ENCODE measurements at places on chromosomes 4 and X. TPM values are rescaled to one million over a fixed set of nuclear protein-coding genes. Genes with fewer than 3 reads are reported as not detected.

The SYTL4 gene
- 188 TPM for total RNA-seq

DNA sequence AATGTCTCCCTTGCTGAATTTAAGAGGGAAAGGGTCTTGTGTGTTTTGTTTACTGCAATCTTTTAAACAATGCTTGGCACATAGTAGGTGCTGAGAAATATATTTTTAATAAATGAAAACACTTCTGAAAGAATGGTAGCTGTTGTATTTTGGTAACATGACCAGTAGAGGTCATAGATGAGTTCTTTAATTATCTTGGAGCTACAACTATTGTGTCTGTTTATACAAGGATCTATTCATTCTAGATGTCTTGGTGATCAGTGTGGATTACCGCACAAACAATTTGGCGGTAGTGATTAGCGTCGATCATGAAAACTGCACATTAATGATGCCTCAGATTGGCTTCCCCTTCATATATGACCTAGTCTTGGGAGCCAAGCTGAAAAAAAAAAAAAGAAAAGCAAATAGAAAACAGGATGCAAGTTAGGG, 21.4 kb upstream of the SCRG1 start:
- no peak for DNase-seq

DNA sequence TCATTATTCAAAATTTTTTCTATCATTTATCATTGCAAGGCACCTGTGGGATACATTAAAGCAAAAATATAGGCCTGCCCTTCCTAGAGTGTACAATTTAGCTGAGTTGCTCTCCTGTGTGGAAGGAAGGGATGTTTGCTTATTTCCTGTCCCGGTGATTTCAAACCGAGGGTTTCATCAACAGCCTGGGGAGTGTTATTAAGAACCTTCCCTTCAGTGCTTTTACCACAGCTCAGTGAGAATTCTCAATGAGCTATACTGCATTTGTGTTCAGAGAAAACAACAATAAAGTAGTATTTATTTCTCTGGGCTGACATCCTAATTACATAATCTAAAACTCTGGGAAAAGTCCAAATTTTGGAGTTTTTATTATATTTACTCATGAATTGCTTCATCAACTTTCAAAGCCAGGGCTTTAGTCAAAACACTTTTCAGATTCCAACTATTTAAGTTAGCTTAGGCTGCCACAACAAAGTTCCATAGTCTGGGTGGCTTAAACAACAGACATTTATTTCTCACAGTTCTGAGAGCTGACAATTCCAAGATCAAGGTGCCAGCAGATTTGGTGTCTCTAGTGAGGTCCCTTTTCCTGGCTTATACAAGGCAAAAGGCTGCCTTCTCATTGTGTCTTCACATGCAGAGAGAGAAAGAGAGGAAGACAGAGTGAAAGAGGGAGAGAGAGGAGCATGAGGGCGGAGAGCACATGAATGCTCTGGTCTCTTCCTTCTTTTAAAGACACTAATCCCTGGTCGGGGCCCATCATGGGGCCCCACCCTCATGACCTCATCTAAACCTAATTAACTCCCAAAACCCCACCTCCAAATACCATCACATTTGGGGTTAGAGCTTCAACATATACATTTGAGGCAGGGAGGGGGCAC, 62.6 kb downstream of the MMRN1 start:
- no peak for DNase-seq

GRCh38 chr4:4490041-4490440, 51.8 kb downstream of the STX18 start:
- DNase-seq, result no peak

- no peak for DNase-seq
These were observed 154.6 kb upstream of the MAGEB2 start for GRCh38 chrX:30060718-30061117.

Measured in sigmoid colon (tissue), 7 donors.